Activated CD4-positive, alpha-beta T cell treated with anti-CD3 and anti-CD28 coated beads, Interleukin-2, amount 50 U/mL, for 24 hours (primary cell): ENCODE measurements at places on chromosomes 6 and 20.

DNA sequence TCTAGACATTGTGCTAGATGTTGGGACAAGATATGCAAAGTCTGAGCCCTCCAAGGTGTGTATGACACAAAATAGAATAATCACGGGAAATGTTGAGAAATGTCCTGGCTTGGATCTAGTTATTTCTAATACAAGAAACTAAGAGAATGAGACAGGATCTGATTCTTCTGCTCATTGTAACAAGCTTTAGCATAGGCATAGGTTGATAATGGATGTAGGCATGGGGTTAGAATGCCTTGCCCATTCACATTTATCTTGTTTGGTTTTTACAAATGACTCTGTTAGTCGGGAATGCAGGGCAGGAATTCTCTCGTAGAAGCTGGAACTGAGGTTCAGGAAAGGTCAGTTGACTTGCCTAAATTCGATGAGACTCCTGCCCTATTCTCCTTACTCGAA, 1.5 kb upstream of the SLC26A8 start:
- no peak for DNase-seq

DNA sequence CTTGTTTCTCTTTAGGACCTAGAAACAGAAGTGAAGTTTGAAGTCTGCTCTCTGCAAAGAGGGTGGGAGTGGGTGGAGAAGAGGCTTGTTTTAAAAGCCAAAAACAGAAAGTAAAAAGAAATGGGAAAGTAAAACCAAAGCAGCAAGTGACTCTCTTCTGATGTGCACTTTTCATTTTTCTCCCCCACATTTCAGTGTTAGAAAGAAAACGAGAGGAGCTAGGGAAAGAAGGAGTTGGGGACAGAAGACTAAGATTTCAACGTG, 1.3 kb downstream of the C6orf141 start:
- DNase-seq: no peak

DNA sequence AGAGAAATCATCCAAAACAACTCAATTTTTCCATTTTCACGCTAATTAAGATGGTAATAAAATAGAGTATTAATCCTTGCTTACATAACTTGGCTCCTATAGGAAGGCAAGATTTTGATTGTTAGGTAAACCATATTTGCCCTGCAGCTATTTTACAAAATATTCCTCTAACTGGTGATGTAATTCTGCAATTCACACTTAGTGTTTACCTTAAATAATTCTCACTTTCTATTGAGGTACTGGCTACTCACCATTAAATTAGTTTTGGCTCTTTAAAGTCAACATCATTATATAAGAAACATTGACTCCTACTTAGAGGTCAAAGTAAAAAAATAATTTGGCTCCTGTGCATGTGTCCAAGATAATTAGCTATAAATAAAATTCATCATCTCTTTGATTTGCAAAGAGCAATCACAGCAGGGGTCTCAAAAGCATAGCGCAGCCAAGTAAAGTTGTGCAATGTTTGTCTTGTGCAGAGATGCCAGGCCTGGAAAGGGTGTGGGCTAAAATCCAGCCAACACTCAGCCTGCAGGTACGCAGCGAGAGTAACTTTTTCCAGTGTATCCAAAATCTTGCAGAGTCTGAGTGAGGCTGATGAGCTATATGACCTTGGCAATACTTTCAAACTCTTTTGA, 501.2 kb downstream of the MMUT start:
- no peak for DNase-seq

- no peak for DNase-seq
Measured at GRCh38 chr6:72287801-72288200, 334.1 kb upstream of the KCNQ5 start.

- DNase-seq: no peak
Measured at GRCh38 chr20:13113731-13114130, 105.0 kb downstream of the SPTLC3 start.

DNA sequence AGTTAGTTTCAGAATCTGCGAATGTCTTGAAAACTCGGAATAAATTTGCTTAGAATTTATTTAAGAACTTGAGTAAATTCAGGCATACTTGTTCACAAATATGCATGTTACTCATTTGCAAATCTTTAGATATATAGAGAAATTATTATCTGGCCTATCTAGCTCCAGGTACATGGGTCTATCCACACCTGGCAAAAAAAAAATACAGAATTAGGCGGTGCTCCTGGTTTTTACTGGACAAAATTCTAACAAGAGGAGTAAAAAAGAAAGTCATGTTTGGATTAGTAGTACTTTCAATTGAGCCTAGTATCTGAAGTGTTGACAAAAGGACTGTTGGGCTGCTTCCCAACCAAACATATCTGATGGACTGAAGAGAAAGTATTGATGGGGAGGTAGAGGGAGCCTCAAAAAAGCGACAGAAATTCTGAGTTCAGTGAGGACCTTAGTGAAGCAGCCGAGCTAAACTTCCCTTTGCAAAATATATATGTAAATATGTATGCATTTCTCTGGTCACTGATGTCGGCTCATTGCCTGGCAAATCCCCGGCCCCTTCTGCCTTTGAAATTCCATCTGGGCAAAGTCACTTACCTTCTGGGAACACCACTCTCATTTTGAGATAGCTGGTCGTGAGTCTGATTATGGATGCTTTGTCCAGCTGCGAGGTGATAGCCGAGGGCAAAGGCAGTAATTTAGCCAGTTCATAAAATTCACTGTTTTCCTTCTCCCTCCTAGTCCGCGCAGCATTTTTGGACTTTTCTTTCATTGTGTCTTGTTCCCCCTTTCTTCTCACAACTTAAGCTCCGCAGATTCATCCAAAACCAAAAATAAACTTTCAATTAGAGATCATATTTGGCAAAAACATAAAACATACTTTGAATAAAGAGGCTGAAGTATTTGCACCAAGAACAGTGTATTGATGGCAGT, 1.8 kb downstream of the SIM1 start:
- no peak for DNase-seq

- DNase-seq: no peak
Measured at GRCh38 chr6:83824388-83824801, 28.8 kb upstream of the RIPPLY2 start.

- no peak for DNase-seq
Measured at GRCh38 chr6:118812970-118813369, 81.0 kb upstream of the ASF1A start.

DNA sequence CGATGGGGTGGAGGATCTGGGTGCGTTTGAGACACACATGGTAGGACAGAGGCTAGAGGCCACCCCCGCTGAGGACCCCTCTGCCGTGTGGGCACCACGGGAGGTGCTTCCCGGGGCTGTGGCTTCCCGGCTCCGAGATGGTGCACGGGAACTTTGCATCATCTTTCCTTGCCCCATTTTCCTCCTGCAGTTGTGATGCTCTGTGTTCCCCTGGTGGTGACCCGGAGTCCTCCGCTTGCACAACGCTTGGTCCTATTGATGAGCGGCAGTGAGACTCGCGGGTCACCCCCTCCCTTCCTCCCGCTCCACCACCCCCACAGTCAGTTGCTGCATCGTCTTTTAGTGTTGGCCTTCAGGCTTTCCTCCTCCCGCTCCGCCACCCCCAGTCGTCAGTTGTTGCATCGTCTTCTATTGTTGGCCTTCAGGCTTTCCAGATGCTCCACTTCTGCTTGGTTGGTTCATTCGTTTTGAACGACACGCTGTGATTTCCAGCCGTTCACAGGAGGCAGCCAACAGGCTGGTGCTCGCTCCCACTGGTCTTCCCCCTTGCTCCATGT, 37.3 kb downstream of the PYGB start:
- DNase-seq: no peak

DNA sequence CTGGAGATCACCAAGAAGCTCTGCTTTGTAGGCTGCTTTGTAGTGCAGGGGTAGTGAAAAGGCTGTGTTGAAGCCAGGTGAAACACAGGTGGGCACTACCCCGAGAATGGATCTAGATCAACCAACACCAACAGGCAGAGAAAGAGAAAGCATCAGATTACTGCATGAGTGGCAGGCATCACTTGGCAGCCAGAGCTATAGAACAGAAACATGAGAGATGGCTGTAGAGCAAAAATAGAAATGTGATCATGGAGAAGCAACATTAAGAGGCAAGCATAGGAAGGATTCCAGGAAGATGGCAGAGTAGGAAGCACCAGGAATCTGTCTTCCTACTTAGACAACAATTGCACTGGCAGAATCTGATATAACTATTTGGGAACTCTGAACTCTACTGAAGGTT, 311.1 kb upstream of the TCF21 start:
- no peak for DNase-seq

DNA sequence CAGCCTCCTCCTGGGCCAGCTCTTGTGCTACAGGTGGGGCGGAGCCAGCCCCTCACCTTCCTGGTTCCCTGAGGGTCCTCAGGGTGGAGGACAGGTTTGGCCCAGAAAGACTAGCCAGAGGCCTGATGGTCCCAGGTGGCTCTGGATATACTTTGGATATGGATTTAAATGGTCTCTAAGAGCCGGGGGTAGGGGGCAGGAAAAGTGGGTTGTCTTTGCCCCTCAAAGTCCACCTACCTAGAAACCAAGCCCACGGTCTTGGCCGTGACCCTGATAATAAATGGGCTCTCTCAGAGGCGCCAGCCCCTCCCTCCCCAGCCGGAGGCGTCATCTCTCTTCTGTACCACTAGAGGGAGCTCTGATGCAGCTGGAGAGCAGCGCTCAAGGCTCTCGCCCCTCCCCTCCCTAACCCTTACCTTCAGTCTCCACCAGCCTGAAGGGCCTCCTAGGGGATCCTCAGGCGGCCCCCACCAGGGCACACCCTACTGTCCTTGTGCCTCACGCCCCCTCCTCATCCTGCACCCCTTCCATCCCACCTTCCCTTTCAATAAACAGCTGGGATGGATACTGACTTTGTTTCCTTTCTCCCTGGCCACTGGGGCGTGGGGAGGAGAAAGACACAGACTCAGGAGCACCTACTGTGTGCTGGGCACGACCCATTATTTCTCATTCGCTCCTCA, 7.5 kb downstream of the NRSN2 start:
- DNase-seq: peak; percentile 69

GRCh38 chr20:64069614-64070243, 6.7 kb downstream of the TCEA2 start:
- DNase-seq: no peak

DNA sequence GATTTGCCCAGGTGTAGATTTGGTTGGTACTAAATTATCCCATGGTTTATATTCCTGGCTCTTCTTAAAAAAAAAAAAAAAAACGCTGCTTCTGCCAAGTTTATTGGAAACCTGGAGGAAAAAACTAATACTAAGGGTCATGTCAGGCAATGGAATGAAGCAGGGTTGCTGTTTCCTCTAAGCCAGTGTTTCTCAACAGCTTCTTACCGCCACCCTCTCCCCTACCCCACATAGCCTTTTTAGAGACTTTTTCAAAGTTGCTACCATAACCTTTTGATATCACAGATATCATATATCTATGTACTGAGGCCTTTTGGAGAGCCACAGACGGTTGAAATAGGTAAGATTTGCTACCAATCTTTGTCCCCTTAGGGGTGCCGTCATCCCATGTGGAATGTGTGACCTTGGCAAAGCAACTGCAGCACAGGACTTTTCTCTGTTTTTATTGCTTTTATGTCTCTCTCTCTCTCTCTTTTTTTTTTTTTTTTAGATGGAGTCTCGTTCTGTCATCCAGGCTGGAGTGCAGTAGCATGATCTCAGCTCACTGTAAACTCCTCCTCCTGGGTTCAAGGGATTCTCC, 35.0 kb downstream of the SYTL3 start:
- DNase-seq: no peak

GRCh38 chr6:89348372-89348771, 4.2 kb downstream of the UBE2J1 start:
- no peak for DNase-seq

GRCh38 chr6:9521152-9521530, 893.7 kb downstream of the TFAP2A start:
- DNase-seq: no peak

DNA sequence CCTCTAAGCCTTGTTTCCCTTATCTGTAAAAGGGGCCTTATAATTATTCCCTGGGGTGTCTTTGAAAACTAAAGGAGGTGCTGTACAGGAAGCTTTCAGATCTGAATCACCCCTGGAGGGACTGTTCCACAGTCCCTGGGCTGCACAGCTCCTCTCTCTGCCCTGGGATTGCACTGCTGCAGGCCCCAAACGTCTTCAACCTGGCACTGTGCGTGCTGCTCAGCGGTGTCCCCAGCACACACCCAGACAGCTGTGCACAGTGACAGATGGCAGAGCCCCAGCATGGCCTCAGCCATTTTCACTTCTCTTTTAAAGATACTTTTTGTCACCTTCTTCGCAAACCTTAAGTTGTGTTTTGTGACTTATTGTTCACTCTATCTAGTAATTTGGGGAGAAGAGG, 50.7 kb upstream of the INSM1 start:
- DNase-seq: no peak

DNA sequence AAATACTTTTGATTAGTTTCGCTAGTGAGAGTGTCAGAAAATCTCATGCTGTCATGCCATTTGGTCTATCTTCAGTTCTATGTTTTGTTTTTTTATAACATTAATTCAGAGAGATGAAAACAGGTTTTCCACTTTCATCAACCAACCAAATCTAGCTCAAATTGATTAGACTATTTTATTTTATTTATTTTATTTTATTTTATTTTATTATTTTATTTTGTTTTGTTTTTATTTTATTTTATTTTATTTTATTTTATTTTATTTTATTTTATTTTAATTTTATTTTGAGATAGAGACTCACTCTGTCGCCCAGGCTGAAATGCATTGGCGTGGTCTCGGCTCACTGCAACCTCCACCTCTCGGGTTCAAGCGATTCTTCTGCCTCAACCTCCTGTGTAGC, 1391.0 kb upstream of the ADGRB3 start:
- no peak for DNase-seq

- DNase-seq: peak; percentile 24
Measured at GRCh38 chr20:19784511-19785172, 26.6 kb downstream of the RIN2 start.

DNA sequence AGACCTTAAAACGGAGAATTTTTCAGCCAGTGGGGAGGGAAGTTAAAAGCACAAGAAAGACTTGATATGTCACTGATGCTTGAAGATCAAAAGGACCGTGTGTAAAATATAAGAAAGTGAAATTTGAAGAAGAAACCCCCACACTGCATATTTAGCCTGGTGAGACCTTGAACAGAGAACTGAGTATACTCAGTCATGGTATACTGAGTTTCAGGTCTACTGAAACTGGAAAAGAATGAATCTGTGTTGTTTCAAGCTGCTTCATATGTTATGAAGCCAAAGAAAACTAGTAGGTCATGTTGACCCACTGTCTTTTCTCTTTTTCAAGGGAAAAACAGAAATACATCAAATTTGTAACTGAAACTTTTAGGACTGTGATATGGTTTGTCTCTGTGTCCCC, 443.8 kb upstream of the GJE1 start:
- no peak for DNase-seq

DNA sequence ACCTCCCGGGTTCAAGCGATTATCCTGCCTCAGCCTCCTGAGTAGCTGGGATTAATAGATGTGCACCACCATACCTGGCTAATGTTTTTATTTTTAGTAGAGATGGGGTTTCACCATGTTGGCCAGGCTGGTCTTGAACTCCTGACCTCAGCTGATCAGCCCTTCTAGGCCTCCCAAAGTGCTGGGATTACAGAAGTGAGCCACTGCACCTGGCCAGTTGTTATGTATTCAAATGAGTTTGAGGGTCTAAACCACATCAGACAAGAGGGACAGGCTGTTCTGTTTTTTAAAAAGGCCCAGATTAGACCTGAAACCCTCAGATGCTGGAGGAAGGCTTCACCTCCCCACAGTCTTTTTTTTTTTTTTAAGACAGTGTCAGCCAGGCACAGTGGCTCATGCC, 4.1 kb upstream of the SPAG4 start:
- DNase-seq: no peak
